ENCODE measurements at places on chromosomes 7 and 10. TPM values are rescaled to one million over a fixed set of nuclear protein-coding genes. Genes with fewer than 3 reads are reported as not detected.
A peak's percentile ranks its signal among the peaks of the same experiment; 100 is the strongest.

The OIT3 gene
- total RNA-seq = not detected

The LAMB4 gene
- 0.59 TPM for total RNA-seq

The OPN4 gene
- total RNA-seq = not detected

The LLCFC1 gene
- not detected for total RNA-seq

The THSD7A gene
- total RNA-seq = 5.7 TPM

The C10orf53 gene
- total RNA-seq = not detected

The NUP205 gene
- 103 TPM for total RNA-seq

The TMUB1 gene
- 46.6 TPM for total RNA-seq

The TMED4 gene
- total RNA-seq = 129 TPM

The CLEC2L gene
- not detected for total RNA-seq

The SLC18A3 gene
- total RNA-seq = not detected

The CREB5 gene
- total RNA-seq = 20.3 TPM

The ARMC3 gene
- not detected for total RNA-seq

The FBXL13 gene
- total RNA-seq = 38.7 TPM

The ZNF789 gene
- 6.8 TPM for total RNA-seq

The SH2B2 gene
- total RNA-seq = 3.3 TPM

DNA sequence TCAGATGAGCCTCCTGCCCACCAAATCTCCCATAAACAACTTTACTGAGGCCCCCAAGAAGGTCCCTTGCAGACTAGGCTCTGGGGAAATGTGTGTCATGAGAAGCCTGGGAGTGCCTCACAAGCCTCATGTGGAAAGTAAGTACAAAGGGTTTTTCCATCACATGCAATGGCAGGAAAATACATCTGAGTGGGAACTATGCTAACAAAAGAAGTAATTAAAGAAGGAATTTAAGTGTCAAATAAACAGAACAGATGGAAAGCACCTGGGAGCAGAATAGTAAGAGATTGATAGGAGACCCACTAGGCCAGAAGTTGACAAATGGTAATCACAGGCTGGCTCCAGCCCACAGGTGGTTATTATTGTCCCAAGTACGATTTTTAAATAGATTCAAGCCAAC is 20.5 kb downstream of the GSAP start:
- no peak for DNase-seq

DNA sequence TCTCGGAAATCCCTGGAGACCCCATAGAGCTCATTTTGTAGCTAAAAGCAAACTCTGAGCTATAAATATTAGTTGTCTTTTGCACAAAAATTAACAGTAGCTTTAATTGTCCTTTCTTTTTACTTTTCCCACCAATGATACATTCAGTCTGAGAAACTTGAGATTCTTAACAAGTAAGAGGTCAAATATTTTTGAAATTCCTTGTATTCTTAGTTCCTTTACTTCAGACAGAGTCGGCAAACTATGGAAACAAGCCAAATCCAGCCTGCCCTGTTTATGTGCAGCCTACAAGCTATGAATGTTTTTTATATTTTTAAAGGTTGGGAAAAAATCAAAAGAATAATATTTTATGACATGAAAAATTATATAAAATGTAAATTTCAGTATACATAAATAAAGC is 146.6 kb downstream of the CTNNA3 start:
- no peak for DNase-seq

GRCh38 chr10:27884185-27884641 is 114.7 kb downstream of the ODAD2 start:
- DNase-seq = no peak

GRCh38 chr7:156559001-156559400 is 81.6 kb upstream of the RNF32 start:
- DNase-seq = no peak

- DNase-seq = no peak
Measured at GRCh38 chr7:12066004-12066403, 145.1 kb upstream of the TMEM106B start.

- no peak for DNase-seq
Measured at GRCh38 chr7:39336442-39336841, 229.8 kb upstream of the YAE1 start.

DNA sequence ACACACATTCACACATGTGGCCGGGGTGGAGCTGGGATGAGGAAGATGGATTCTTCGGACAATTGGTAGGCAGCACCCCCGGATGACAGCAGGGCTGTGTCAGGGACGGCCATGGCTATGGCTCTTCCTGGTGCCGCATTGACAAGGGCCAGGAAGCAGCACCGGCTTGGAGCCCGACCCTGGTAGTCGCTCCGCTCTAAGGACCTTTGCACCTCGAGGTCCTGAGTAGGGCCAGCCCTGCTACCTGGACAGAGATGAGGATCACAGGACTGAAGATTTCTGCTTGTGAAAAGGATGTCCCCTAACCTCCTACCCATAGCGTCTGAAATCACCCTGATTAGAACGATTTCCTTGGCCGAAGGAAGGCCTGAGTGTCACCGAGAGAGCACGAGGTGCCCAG is 134.1 kb downstream of the ADARB2 start:
- no peak for DNase-seq

DNA sequence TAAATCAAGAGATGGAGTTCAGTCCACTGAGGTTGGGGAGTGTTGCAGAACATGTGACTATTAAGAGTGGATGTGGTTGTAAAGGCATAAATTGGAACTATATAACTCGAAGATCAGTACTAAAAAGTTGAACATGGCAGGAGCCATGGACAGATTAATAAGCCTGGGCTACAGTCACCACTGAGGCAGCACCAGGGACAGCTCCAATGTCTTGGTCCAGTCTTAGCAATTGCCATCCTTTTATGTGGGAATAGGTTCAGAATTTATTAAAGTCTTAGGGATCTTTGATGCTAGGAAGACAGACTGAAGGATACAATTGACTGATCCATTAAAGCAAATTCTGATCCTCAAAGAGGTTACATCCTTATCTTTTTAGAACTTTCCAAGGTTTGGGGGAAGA is 156.6 kb downstream of the ADRA2A start:
- no peak for DNase-seq

- no peak for DNase-seq
Measured at GRCh38 chr10:34664706-34665105, 150.4 kb downstream of the PARD3 start.

- no peak for DNase-seq
Measured at GRCh38 chr7:17407229-17407628, 108.8 kb downstream of the AHR start.

DNA sequence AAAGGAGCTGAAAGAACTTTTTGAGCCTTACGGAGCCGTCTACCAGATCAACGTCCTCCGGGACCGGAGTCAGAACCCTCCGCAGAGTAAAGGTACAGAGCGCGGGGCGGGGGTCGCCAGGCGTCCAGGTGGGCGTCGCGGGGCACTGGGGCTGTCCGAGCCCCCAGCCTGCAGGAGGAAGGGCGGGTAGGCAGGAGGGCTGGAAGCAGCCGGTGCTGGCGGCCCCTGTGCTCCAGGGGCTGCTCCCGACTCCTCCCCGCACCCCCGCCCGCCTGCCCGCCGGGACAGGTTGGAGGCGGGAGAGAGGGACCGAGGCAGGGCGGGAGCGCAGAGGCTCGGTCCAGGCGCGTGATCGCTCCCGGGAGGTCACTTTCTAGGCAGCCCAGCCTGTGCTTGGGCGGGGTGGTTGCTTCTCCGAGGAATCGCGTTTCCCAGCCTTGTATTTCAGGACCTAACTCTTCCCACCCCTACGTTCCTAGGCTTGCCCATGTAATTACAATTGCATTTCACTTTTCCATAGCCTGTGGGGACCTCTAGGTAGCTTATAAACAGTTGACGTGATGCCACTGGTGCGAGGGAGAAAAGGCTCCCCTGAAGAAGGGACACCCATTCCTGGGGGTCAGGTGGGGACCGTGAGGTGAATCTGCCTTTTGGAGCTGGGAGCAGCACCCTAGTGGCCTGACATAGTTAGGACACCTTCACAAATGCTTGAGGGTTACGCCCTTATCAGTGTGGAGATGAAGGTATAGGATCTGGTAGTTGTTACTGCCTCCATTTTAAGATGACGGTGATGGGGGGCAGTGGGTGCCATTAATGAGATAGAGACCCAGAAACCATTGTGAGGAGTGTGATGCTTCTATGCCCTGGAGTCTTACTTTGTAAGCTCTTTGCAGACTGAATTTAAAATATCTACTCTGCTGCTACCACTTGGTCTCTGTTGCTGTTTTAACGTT is 148.2 kb downstream of the CELF2 start:
- no peak for DNase-seq

GRCh38 chr10:46222364-46222935 is 64.3 kb upstream of the ANTXRL start:
- no peak for DNase-seq

DNA sequence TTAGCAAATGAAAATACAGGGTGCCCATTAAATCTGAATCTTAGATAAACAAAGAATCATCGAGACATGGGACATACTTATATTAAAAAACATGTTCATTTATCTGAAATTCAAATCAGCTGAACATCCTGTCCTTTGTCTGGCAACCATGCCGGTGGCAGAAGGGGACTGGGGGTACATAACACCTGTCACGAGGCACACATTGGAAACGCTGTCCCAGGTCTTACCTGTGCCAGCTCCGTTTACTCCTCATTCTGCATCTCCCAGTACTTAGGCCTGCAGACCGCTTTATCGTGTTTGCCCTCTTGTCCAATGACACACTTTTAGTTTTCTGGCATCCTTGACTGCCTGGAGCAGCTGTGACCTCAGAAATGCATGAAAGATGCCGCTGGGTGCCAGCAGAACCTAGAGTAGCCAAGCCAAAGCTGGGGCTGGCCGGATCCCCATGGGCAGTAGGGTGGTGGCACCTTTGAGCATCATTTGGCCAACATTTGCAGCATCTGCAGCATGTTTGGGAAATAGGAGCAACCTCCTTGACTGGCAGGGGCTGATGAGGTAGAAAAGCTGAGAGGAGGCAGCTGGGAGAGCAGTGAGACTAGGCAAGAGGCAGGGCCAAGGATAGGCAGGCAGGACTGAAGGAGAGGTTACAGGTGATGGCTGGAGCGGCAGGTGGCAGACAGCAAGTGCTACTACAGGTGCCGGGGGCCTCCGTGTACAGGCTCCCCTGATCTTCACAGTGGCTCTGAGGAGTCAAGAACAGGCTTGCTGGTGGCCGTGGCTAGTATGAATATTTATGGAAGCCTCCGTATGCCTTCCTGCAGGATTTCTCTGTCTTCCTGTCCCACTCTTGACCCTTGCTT is 62.3 kb upstream of the BTBD16 start:
- no peak for DNase-seq

GRCh38 chr7:117873310-117874190 is at the start of gene CTTNBP2:
Gene CTTNBP2, minus strand, starts transcription at chr7:117873441. Its CDS starts 26 bp downstream, at chr7:117873415.
- peak; percentile 19 for DNase-seq

DNA sequence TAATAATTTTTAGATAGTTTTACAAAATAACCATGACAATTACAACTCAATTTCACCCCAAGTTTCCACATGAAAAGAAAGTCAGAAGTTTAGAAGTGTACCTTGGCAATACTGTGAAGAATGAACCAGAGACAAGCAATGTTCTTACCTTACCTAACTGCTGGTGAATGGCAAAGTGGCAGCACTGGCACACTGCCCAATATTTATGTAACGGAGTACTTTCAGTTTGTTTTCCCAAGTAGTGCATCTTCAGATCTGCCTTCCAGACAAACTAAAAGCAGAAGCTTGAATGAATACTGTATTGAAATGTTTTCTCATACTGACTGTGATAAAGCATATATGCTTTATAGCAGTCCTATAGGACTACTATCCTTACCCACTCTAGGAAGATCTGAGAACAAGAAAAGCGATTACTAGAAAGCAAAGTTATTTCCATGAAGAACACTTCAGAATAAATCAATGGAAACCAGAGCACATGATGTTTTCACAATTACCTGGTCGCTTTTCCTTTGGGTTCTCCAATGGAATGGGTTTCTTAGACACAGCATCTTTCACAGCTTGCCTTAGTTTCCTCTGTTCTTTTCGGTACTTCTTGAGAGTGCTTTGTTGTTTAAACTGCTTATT is 1.5 kb downstream of the NOC3L start:
- peak; percentile 18 for DNase-seq

DNA sequence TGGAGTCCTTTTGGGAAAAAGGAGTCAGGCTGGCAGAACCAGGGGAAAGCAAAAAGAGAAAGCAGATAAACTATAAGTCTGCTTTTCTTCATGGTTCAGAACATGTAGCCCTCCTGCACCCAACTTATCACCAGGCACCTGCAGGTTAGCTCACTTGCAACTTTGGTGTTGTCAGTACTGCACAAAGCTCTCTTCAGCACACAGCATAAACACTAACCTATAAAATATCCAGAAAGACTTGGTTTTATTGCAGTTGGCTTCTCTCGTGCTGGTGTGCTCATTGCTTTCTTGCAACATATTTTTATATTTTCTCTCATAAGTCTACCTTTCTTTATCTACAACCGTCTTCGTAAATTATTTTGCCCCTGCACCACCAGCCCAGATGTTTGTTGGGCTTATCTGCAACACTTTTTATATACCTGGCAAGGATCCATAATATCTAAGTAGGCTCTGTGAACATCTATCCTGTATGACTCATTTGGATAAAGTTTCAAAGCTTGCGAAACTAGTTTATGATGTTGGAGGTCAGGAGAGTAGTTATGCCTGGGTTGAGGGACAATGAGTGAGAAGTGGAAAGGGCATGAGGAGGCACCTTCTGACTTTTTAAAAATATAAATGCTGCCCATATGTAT is 164.6 kb downstream of the ANKRD30A start:
- peak; percentile 1 for DNase-seq

DNA sequence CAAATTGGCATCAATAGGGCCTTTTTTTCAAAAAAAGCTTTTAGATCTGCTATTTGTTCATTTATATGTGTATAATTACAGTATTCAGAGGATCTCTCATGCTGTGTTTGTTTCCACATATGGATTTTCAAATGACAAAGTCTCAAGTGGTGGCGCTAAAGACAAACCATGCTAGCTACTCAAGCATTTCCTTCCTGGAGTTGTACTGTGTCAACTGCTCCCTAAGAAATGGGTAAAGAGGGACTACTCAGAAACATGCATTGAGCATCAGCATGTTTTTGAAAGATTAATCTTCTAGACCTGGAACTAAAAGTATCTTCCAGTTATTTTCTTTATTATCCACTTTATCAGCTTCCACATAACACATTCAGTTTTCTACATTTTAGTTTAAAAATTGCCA is 12.7 kb downstream of the CNTNAP2 start:
- no peak for DNase-seq
